ENCODE measurements at places on chromosomes 3 and 15. TPM values are rescaled to one million over a fixed set of nuclear protein-coding genes. Genes with fewer than 3 reads are reported as not detected.

STAB1 gene
- total RNA-seq: 11.9 TPM

PLA2G4E gene
- not detected for total RNA-seq

CHRD gene
- 12.5 TPM for total RNA-seq

SCAANT1 gene
- total RNA-seq: not detected

CD200R1 gene
- 0.31 TPM for total RNA-seq

NANOGP8 gene
- total RNA-seq: not detected

ESYT3 gene
- 0.94 TPM for total RNA-seq

PGBD4 gene
- total RNA-seq: 4.7 TPM

MUC13 gene
- total RNA-seq: not detected

FRMD5 gene
- 33.5 TPM for total RNA-seq

MASP1 gene
- 59.8 TPM for total RNA-seq
